ENCODE measurements at places on chromosomes 16 and 17.

- DNase-seq, result peak; percentile 86
These were observed 20.0 kb upstream of the RNF135 start for GRCh38 chr17:30950669-30951399.

GRCh38 chr16:54245788-54246453, 40.7 kb downstream of the IRX3 start:
- no peak for DNase-seq

- DNase-seq, result no peak
These were observed 366.3 kb upstream of the XYLT1 start for GRCh38 chr16:17836868-17837602.

DNA sequence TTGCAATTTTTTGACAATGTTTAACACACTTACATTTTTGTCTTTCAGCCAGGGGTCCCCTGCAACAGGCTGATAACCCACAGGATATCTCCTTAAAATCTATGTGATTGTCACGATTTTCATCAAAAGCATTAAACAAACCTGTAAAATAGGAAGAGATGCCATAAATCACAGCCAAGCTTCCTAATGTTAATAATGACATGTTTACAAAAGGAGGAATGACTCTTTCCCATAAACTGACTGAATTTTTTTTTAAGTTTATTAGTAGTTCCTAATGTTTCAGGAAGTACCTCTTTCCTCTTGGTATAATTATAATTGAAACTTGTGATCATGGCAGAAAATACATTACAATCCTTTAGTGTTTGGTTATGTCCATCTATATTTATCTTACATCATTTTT, 119.6 kb downstream of the CA4 start:
- no peak for DNase-seq

DNA sequence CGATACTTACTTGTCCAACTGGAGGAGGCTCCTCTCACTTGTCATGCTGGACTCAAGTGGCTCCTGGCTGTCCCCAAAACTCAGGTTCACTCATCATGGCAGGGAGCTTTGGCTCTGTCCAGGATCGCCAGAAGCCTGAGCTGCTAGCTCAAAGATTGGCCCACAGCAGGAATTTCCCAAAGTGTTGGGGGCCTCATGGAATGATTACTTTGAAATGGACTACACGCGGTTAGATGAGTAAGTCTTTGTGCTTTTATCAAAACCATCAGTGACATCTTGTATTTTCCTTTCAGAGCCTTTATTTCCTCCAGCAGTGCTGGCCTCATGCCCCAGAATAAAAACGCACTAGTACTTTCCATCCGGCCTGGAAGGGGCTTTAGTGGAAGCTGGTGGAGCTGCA, 29.2 kb upstream of the PHB1 start:
- DNase-seq, result no peak

- no peak for DNase-seq
These were observed 119.7 kb upstream of the MYOCD start for GRCh38 chr17:12545877-12546513.

DNA sequence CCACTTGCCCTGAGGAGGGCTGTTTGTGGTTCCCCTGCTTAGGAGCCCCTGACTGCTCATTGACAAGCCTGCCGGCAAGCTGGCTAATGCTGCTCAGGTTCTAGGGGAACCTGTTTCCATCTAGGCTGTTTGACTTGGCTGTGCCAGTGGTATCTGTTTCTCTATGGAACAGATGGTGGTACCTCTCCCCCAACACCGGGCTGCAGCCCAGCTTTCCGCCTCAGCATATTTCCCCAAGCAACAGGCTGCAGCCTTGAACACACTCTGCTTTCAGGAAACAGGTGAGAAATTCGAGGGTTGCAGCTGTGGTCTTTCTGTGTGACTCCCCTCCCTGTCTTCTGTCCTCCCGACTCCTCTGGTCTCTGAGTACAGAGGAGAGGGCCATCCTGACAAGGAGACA, 132.3 kb downstream of the TMEM132E start:
- no peak for DNase-seq

GRCh38 chr17:35117984-35118383, 1.7 kb downstream of the RAD51D start:
- DNase-seq, result no peak

DNA sequence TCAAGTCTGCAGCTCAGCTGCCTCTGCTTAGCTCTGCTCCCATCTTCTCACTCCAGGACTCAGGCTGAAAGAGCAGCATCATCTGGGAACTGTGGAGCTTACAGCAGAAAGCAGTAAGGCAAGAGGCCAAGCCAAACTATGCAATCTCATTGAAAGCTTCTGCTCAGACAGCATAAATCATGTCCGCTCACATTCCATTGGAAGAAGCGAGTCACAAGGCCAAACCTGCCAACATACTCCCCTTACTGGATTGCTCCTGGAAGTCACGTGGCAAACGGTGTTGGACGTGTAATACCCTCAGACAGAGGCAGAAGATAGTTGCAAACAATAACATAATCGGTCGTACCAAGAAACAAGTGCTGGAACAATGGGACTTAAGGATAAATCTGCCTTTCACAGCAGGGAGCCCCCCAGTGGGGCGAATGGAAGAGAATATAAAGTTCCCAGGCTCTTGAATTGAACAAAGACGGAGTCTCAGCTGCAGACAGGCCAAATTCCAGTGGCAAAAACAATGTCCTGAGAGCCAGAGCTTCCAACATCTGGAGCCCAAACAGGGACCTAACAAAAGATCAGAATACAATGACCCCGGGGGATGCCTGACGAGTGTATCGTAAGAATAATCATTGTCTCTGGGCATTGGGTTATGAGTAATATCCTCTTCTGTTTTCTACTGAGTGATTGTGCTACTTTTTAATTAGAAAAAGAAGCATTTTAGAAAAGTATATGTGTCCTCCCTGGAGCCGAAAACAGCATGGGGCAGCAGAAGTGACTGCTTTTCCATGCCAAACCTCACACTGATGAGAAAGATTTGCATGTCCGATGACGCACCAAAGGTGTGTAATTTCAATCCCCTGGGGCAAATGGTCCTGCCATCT, 68.4 kb downstream of the CMC2 start:
- DNase-seq, result no peak

GRCh38 chr17:72560303-72561247, 439.8 kb downstream of the SOX9 start:
- peak; percentile 53 for DNase-seq

GRCh38 chr17:36705283-36705795, 104.0 kb downstream of the MRM1 start:
- DNase-seq, result no peak

DNA sequence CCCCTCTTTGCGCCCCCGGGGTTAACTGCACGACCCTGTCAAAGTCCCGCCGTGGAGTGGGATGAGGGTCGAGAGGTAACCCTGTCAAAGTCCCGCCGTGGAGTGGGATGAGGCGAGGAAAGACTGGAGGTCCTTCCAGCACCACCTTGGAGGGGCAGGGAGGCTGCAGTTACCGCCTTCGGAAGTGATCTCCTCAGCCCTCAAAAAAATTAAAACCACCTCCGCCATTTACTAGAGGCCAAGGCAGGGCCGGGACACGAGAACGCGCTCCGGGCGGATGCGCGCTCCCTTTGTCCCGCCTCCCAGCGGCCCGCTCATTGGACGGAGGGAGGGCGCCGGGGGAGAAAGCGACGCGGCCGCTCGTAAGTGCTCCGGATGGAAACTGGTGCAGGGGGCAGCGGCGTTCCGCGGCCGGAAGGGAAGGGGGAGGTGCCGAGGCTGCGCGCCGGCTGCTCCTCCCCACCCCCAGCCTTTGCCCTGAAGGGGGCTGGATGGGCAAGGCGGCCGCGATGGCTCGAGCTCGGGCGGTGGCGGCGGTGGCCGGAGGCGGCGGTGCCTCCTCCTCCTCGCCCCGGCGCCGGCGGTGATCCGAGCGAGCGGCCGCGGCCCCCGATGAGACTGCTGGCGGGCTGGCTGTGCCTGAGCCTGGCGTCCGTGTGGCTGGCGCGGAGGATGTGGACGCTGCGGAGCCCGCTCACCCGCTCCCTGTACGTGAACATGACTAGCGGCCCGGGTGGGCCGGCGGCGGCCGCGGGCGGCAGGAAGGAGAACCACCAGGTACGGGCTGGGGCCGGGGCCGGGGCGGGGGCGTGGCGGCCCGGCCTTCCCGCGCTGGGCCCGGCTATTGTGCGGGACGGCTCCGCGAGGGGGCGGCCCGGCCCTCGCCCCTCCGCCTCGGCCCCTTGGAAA, at the start of gene METTL9:
METTL9 (plus strand) TSS at position 456 of the 909 bp plus-strand sequence; CDS start at position 613, 157 bp downstream.
- DNase-seq, result peak; percentile 94

DNA sequence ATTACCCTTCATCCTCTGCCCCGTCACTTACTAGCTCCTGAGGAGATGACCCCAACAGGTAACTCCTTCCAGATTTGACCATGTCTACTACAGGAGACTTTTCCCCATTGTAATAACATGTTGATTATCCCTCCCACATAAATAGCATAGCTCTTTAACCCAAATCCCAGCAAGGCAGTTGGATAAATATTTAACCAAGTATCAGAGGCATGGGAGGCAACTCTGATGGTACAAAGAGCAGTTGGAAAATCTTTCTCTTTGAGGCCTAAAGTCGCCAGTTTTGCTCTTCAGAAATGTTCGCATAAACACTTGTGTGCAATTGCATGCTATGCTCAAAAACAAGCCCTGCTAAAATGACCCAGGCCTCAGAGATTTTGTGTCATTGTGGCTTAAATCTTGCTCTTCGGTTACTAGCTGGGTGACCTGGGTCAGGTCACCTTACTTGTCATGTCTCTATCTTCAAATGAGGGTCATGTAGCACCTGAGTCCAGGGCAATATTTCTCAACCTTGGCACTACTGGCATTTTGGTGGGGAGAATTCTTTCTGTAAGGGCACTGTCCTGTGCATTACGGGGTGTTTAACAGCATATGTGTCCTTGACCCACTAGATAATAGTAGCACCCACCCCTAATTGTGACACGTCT, 48.8 kb downstream of the HSD17B2 start:
- no peak for DNase-seq

- DNase-seq, result peak; percentile 74
These were observed 1.3 kb downstream of the C16orf86 start for GRCh38 chr16:67667817-67668494.

- DNase-seq, result no peak
These were observed 675.3 kb downstream of the MAF start for GRCh38 chr16:78925083-78925767.

- DNase-seq, result no peak
These were observed 1.1 kb upstream of the DRC7 start for GRCh38 chr16:57693550-57693949.

DNA sequence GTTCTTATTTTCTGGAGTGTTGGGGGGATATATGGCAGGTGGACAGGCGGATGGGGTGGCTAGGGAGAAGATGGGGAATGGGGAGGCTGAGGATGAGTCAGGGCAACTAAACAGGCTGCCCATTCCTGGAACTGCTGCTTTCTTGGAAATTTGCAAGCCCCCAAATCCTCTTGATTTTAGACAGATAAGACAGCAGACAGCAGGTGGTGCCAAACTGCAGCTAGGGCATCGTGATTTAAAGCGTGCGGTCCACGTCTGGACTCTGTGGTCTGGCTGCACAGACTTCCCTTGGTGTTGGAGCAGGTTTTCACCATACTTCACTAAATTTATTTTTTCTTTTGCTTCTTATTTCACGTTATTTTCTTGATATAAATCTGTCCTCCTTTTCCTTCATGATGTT, 10.9 kb upstream of the KRT24 start:
- no peak for DNase-seq

DNA sequence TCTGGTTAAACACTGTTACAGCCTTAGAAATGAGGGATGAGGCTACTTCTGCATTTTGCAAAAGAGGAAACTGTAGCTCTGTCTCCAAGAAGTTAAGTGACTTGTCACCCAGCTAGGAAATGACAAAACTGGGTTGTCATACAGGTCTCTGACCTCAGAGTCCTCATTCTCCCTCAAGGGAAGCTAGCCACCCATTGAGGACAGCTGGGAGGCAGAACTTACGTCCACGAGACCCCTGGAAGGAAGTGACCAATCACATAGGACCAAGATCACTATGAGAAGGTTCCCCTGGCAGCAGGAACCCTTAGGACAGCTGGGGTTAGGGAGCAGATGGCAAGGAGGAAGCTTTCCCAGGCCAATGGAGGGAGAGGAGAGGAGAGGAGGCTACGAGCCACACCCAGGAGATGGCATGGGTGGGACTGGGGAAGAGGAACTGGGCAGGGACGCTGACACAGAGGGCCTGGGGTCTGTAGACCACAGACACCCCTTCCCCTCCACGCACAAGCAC, 11.2 kb downstream of the METTL22 start:
- DNase-seq, result no peak

- no peak for DNase-seq
These were observed 18.6 kb downstream of the COG7 start for GRCh38 chr16:23434380-23434779.

DNA sequence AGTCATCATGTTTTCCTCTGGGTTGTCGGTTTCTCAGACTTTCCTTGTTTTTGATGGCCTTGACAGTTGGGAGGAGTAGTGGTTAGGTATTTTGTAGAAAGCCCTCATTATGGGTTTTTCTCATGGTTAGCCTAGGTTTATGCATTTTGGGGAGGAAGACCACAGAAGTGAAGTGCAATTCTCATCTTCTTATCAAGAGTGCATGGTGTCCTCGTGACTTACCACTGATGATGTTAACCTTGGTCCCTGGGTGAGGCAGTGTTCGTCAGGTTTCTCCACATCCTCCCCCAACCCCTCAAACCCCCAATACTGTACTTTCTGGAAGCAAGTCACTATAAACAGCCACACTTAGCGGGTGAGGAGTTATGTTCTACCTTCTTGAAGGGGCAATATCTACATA, 42.3 kb downstream of the BPTF start:
- DNase-seq, result no peak

DNA sequence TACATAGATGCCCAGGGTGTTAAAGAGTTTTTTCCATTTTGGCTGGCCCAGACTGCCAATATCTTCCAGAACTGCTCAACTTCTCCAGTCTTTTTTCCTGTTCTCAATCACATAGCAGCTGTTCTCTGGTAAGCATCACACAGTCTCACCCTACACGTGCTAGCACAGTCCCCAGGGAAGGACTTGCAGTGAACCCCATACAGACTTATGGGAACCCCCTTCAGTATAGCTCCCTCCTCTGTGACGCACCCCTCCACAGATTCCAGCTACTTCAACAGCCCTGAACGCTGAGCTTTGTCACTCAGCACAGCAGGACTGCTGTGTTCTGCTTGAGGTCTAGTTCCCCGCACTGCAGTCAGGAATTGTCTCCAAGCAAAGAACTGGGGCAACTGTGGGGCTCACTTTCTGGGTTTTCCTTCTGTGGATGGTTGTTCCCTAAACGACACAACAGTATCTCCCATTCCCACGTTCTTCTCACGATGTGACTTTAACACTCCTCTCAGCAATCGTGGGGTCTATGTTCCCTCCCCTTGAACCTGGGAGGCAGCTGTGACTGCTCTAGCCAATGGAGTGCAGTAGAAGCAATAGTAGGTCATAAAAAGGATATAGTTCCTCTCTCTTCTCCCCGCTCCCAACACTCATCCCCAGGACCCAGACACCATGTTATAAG, 3.6 kb downstream of the MMP28 start:
- DNase-seq, result no peak

DNA sequence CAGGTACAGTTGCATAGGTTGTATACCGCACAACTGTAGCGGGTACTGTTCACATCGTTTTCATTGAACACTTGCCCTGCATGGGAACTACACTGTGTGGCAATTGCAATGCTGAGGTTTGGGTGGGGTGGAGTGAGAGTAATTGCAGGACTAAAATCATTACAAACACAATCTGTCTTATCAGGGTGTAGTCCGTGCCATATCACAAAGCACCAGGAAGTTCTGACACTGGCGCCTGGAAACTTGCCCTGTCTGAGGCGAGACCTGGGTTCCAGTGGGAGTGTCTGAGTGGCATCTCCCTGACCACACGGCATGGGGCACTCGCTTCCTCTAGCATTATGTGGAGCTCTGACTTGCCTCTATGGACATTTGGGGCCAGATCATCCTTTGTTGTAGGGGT, 153.4 kb downstream of the RGS9 start:
- no peak for DNase-seq

- no peak for DNase-seq
These were observed 51.3 kb upstream of the ADORA2B start for GRCh38 chr17:15893658-15894024.

All from posterior cingulate gyrus (tissue), 11 donors.